NCI-H446 (cell line): ENCODE measurements at places on chromosomes 1 and 21.

DNA sequence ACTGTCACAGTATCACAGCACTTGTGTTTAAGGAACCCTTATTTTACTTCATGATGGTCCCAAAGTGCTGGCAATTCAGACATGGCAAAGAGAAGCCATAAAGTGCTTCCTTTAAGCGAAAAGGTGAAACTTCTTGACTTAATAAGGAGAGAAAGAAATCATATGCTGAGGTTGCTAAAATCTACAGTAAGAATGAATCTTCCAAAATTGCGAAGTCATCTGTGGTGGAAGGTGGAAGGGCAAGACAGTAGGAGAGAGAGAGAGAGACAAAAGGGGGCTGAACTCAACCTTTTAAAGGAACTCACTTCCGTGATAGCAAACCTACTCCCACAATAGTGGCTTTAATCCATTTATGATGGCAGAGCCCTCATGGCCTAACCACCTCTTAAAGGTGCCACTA lies 19.3 kb upstream of the AADACL3 start:
- DNase-seq: no peak

- no peak for DNase-seq
These were observed 21.9 kb downstream of the DLGAP3 start for GRCh38 chr1:34907487-34908090.

- peak; percentile 13 for DNase-seq
These were observed 233.6 kb upstream of the FMN2 start for GRCh38 chr1:239858057-239858456.

DNA sequence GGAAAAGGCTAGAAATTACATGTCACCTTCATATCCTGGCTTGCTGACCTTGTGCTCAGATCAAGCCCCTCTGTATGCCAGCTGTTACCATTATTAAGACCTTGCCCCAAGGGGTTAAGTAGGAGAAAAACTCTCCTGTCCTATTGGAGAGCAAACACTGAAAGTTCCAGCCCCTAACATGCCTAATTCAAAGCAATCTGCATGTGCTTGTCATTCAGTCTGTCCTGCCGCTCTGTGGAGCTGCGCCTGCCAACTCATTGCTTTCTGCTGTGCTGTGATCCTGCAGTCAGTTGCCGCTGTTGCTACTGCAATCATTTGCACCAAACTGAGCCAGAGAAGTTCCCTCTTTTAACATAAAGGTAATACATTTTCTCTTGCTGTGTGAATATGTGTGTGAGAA lies 113.4 kb downstream of the DISP1 start:
- DNase-seq: no peak

DNA sequence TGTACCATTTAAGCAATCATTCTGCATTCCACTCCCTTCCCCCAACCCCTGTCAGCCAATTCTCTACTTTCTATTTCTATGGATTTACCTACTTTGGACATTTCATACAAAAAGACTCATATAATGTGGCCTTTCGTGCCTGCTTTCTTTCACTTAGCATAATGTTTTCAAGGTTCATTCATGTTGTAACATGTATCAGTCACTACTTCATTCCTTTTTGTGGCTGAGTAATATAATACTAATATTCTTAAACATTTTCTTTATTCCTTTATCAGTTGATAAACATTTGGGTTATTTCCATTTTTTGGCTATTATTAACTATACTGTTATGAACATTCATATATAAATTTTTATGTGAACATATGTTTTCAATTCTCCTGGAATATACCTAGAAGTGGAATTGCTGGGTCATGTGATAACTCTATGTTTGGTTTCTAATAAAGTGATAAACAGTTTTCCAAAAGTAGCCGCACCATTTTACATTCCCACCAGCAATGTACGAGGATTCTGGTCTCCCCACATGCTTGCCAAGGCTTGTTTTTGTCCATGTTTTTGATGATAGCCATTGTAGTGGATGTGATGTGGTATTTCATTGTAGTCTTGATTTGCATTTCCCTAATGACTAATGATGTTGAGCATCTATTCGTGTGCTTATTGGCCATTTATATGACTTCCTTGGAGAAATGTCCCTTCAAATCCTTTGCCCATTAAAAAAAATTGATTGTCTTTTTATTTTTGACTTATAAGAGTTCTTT lies 61.9 kb upstream of the GNG12 start:
- no peak for DNase-seq
